CD4-positive, alpha-beta T cell (primary cell): ENCODE measurements at places on chromosomes 2 and 18. TPM values are rescaled to one million over a fixed set of nuclear protein-coding genes. Genes with fewer than 3 reads are reported as not detected.

- DNase-seq: no peak
Observed at GRCh38 chr2:95380731-95381130, 21.8 kb upstream of the FAHD2A start.

DSC1 gene
- 1.6 TPM for total RNA-seq

SLC8A1 gene
- total RNA-seq: 0.47 TPM

GRCh38 chr2:169452080-169452479, 27.2 kb upstream of the BBS5 start:
- DNase-seq: no peak

GRCh38 chr2:241111440-241111805, 9.3 kb upstream of the MTERF4 start:
- no peak for DNase-seq

CNRIP1 gene
- not detected for total RNA-seq

GRCh38 chr18:12816451-12816850, 67.6 kb downstream of the PTPN2 start:
- DNase-seq: no peak

CCDC68 gene
- not detected for total RNA-seq

TACR1 gene
- not detected for total RNA-seq

- no peak for DNase-seq
Observed at GRCh38 chr18:56445422-56445821, 193.0 kb downstream of the TXNL1 start.

GRCh38 chr2:22885245-22885644, 499.7 kb upstream of the KLHL29 start:
- no peak for DNase-seq

DNA sequence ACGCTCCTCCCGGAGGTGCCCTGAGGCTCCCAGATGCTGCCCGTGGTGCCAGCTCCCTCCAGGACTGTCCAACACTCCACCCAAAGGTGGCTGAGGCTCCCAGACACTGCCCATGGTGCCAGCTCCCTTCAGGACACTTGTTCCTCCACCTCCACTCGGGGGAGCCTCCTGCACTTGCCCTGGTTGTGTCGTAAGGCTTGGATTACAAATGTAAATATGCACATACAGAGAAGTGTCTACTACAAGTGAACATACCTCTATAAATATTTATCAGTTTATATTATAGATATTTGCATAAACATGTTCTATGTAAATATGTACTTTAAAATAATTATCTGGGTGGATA, 143.3 kb downstream of the PXDN start:
- DNase-seq: no peak

IL36A gene
- not detected for total RNA-seq

CRYBA2 gene
- total RNA-seq: not detected

PGAP1 gene
- 10.3 TPM for total RNA-seq

- DNase-seq: no peak
Observed at GRCh38 chr2:893311-893710, 57.3 kb upstream of the SNTG2 start.

GNLY gene
- total RNA-seq: 45.1 TPM

CRACDL gene
- total RNA-seq: 0.36 TPM

SULT1C4 gene
- not detected for total RNA-seq

DNA sequence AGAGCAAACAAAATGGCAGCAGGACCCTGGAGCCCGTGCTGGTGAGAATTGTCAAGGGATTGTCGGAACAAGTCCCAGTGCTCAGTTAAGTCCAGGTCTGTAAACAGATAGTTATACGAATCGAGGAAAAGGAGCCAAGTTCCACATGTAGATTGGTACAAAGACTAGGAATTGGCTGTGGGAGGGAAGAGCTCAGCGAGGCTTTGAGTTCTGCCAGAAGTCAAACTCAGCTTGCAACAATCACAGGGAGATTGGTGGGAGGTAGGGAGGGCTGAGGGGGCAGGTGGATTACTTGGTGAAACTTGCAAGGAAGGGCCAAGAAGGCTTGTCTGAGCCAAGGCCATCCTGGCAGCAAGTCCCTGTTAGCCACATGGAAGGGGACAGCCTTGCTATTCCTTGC, 217.8 kb upstream of the ARL4C start:
- DNase-seq: no peak

- no peak for DNase-seq
Observed at GRCh38 chr2:27520316-27520715, 23.7 kb downstream of the GCKR start.

DNA sequence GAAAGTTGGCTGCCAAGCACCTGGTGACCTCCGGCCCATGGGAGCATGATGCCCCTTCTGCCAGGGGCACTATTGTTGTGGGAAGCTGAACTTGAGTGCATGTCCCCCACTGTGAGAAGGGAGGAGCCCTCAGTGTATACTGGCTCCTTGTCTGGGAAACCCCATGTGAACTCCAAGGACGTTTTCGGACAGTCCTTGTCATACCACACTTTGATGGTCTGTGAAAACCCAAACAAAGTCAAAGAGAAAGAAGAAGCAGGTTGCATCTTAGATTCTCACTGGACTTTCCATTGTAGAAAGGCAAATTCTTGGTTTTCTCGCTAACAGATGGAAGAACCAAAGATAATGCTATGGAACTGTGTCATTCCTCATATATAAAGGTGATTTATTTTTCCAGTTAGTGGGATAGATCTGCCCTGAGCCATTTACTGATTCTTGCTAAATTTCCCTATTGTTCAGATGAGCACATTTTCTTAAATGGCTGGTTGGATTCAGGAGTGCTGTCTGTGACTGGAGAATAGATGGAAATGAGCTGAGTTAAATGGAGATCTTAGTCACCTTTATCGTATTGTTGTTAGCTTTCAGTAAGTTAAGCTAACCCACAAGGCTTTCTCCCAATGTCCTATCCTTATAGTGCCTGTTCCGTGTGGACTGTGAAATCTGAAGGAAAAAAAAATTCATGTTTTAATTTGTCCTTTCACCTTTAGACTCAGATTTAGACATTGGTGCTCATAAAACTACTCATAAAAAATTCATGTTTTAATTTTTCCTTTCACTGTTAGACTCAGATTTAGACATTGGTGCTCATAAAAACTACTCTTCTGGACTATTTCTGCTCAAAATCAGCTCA, 166.6 kb downstream of the ACTR3 start:
- no peak for DNase-seq

GRCh38 chr18:28816155-28816554, 639.2 kb upstream of the CDH2 start:
- DNase-seq: no peak

FASTKD2 gene
- total RNA-seq: 24.9 TPM

DNA sequence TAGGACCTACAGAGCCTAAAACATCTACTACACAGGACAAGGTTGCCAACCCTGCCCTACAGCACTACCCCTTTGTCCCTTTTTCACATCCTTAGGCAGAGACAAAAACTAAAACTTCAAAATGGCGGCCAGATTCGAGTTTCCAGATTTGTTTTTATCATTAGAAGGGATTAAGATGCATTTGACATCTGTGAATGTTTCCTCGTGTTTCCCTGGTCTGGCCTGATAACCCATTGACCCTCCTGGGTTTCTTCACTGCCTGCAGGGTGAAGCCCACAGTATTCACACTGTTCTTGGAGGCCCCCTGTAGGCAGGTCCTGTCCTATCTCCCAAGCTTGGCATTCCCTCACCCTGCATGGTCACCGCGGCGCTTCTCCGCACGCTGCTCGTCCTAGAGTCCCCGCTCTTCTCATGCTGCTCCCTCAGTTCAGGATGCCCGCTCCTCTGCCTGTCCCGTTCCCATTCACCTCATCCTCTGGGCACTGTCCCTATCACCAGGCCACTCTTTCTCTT, 67.6 kb downstream of the TPGS2 start:
- DNase-seq: no peak

DNA sequence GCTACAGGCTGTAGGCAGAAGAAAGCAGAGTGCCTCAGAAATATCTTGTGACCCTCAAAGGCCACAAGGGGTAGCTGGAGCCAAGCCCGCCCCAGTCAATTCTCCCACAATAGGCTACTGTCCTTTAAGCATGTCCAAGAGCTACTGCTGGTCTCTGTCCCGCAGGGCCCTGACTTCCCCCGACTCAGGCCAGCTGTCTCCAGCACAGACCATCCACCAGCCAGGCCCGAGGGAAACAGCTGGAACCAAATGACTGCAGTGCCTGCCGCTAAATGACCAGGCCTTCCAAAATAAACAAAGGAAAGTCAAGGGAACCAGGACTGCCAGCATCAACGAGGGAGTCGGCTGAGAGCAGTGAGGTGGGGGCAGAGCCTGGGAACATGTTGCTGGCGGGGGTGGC, 36.7 kb downstream of the MCFD2 start:
- DNase-seq: no peak

GRCh38 chr2:196309691-196310090, 138.3 kb upstream of the STK17B start:
- DNase-seq: no peak

CDH19 gene
- not detected for total RNA-seq

RNF103 gene
- 130 TPM for total RNA-seq

DNA sequence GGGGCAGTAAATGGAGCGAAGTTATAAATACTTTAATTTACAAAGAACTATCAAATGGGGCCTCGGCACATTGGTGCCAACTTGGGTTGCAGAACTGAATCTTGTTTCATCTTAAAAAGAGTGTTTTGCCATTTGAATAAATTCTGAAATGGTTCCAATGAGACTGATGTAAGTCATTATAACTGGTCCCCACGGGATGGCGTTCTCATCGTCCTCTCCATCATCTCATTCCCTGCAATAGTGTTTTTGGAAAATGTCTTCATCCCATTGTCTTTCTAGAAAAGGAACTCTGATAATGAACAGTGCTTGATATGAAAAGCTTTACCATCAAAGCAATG, 422.0 kb upstream of the ID2 start:
- no peak for DNase-seq

DNA sequence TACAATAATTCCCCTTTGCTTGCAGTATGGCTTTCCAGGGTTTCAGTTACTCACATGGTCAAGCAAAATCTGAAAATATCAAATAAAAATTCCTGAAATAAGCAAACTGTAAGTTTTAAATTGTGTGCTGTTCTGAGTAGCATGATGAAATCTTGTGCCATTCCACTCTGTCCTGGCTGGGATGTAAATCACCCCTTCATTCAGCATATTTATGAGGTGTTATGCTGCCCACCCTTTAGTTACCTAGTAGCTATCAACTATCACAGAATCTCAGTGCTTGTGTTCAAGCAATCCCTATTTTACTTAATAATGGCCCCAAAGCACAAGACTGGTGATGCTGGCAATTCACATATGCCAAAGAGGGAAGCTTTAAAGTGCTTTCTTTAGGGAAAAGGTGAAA, 867.7 kb upstream of the NRXN1 start:
- no peak for DNase-seq

DNA sequence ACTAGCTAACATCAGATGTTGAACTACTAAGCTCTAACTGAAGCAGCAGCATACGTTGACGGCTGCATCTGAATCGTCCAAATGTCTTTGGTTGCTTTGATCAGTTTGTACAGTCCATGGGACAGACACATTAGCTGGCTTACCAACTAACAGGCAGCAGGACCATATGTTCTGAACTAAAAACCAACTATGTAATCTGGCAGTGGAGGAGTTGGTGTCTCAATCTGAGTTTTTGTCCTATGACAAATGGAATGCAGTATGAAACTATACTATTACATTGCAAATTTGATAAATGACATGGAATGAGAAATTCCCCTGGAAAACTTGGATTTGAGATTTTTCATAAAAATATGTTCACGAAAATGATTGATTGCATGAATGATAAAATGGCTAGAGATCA, 79.5 kb downstream of the EPHA4 start:
- DNase-seq: no peak

- no peak for DNase-seq
Observed at GRCh38 chr2:134796373-134796772, 42.0 kb upstream of the ACMSD start.

DNA sequence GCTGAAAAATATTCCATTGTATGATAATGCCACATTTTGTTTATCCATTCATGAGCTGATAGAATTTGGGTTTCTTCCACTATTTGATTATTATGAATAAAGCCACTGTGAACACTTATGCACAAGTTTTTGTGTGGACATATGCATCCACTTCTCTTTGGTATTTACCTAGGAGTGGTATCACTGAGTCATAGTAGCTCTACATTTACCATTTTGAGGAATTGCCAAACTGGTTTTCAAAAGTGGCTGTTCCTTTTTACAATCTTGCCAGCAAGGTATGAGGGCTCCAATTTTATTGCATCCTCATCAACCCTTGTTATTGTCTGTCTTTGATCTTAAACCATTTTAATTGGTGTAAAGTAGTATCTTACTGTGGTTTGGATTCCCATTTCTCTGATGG, 13.3 kb upstream of the EHBP1 start:
- no peak for DNase-seq

GRCh38 chr18:44979748-44980147, 299.1 kb downstream of the SETBP1 start:
- no peak for DNase-seq

PLEKHM3 gene
- 11.3 TPM for total RNA-seq

C2orf81 gene
- 2.9 TPM for total RNA-seq

GRCh38 chr2:215874418-215874817, 138.9 kb downstream of the MREG start:
- DNase-seq: no peak

GRCh38 chr2:113291191-113291590, 12.5 kb upstream of the PAX8 start:
- no peak for DNase-seq

CD207 gene
- total RNA-seq: not detected

GRCh38 chr2:3126911-3127621, 250.6 kb downstream of the EIPR1 start:
- DNase-seq: no peak

DNA sequence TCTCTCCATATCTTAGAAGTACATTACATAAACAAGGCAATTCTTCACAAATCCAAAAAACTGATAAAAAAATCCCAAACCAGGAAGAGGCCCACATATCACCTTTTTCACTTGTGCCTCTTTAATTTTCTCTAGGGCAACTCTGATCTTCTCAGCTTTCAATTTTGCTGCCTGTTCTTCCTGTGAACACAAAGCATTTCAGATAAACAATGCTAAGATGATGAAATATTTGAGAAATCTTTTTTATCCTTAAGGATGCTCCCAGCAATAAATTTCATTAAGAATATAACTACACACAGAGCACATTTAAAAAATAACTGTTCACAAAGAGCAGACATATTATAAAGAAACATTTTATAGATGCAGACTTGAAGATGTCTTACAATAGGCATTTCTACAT, 73.4 kb downstream of the RAPH1 start:
- no peak for DNase-seq

KIAA1328 gene
- 8.7 TPM for total RNA-seq

DNA sequence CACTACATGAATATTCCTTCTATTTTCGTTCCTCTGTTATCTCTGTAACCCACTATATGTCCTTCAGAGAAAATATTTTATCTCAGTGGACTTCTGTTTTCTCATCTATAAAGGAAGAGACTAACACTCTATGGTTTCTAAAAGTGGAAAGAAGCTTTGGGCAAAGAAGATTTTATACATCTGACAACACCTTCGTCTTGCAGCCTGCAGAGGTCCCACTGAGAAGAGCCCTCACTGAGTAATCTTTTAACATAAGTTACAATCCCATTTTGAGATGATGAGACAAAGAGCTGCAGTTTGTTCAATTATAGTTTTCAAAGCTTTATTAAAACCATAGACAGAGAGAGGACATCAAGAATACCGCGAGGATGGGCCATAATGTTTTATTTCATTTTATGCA, 28.7 kb downstream of the XIRP2 start:
- no peak for DNase-seq

SERPINB10 gene
- total RNA-seq: not detected

SKOR2 gene
- total RNA-seq: not detected

GRCh38 chr2:218694405-218695145, 16.1 kb upstream of the TTLL4 start:
- DNase-seq: no peak

SCYGR4 gene
- total RNA-seq: not detected

- no peak for DNase-seq
Observed at GRCh38 chr2:108911401-108911800, 77.6 kb downstream of the EDAR start.
